ENCODE measurements at places on chromosomes 11 and 22. TPM values are rescaled to one million over a fixed set of nuclear protein-coding genes. Genes with fewer than 3 reads are reported as not detected.

- no peaks in the 10 kb centered on the region for H3K27me3 ChIP-seq
- no peaks in the 10 kb centered on the region for H3K36me3 ChIP-seq
- H3K4me1 ChIP-seq, result no peaks in the 10 kb centered on the region
- DNase-seq, result no peak
Measured at GRCh38 chr22:38187413-38188212, 6.0 kb upstream of the PLA2G6 start.

- no peaks in the 10 kb centered on the region for H3K4me1 ChIP-seq
- H3K27ac ChIP-seq, result no peak overlapping the region
- no peak overlapping the region for H3K4me3 ChIP-seq
- H3K27me3 ChIP-seq, result no peaks in the 10 kb centered on the region
Measured at GRCh38 chr11:22763166-22763565, 66.4 kb downstream of the SVIP start.

DNA sequence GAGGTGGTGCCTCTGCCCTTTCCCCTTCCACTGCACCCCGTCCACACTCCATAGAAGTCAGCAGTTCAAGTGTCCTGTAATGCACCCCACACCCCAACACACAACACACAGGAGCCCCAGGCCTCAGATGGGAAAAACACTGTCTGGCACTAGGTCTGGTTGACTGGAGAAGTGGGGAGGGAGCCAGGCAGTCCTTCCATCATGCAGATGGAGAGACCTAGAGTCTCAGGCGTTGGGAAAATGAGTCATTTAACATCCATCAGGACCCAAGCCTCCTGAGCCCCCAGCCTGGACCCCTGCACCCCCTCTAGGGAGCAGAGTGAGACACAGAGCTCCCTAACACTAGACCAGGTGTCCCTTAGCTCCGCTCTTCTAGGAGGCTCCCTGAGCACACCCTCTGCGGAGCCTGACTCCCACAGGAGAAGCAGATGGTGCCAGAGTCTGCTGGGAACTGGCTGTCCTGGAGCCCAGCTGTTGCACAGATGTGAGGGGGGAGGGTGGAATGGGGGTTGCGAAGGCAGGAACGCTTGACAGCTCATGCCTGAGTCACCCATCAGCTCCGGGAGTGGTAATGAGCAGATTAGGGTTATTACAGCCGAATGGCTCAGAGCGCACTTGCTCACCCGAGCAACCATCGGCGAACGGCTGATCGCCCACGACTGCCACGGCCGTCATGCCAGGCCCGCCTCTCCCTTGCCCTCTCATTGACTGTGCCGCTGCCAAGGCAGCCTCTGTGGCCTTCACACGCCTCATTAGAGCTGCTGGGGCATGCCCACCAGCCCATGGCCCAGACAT, 22.1 kb upstream of the SYT7 start:
- no peaks in the 10 kb centered on the region for H3K4me1 ChIP-seq
- H3K27me3 ChIP-seq, result no peaks in the 10 kb centered on the region
- H3K27ac ChIP-seq, result no peak overlapping the region
- H3K36me3 ChIP-seq, result no peaks in the 10 kb centered on the region
- H3K4me3 ChIP-seq, result no peak overlapping the region

- no peak overlapping the region for H3K4me3 ChIP-seq
- no peaks in the 10 kb centered on the region for H3K36me3 ChIP-seq
- H3K4me1 ChIP-seq, result no peaks in the 10 kb centered on the region
- no peak overlapping the region for H3K27ac ChIP-seq
- H3K27me3 ChIP-seq, result no peaks in the 10 kb centered on the region
Measured at GRCh38 chr11:8325591-8326304, 62.1 kb upstream of the LMO1 start.

DNA sequence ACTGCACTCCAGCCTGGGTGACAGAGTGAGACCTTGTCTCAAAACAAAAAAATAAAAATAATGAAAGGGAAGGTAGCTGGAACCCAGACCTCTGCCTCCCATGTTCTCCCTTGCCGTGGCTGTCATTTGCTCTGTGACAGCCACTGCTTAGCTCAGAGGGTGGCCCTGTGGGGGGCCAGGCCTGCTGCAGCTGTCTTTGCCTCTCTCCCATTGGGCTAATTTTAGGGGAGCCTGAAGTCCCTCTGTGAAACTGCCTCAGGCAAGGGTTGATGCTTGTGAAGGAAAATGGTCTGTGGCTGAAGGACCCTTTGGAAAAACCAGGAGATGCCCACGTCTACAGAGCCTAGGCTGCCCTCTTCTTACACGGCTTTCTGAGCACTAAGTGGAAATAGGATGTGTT, 42.9 kb downstream of the C11orf91 start:
- H3K27ac ChIP-seq, result no peak overlapping the region
- no peak for DNase-seq
- H3K4me3 ChIP-seq, result no peak overlapping the region
- H3K4me1 ChIP-seq, result no peaks in the 10 kb centered on the region

GRCh38 chr11:29343465-29344333, 673.1 kb downstream of the KCNA4 start:
- no peaks in the 10 kb centered on the region for H3K36me3 ChIP-seq
- no peak overlapping the region for H3K4me3 ChIP-seq
- no peaks in the 10 kb centered on the region for H3K27me3 ChIP-seq

- DNase-seq, result no peak
- no peak overlapping the region for H3K27ac ChIP-seq
- H3K27me3 ChIP-seq, result no peaks in the 10 kb centered on the region
- H3K4me3 ChIP-seq, result no peak overlapping the region
- H3K4me1 ChIP-seq, result no peaks in the 10 kb centered on the region
Measured at GRCh38 chr11:21634956-21635355, 557.9 kb upstream of the ANO5 start.

- H3K27me3 ChIP-seq, result no peaks in the 10 kb centered on the region
- peak overlapping the region; percentile 70 for H3K4me3 ChIP-seq
- H3K4me1 ChIP-seq, result peaks cover 51% of the 10 kb centered on the region
- peak overlapping the region; percentile 99 for H3K27ac ChIP-seq
- peak; percentile 69 for DNase-seq
- no peaks in the 10 kb centered on the region for H3K36me3 ChIP-seq
Measured at GRCh38 chr11:118438314-118438931, 2.1 kb downstream of the KMT2A start.

- no peaks in the 10 kb centered on the region for H3K4me1 ChIP-seq
- H3K36me3 ChIP-seq, result no peaks in the 10 kb centered on the region
- H3K4me3 ChIP-seq, result no peak overlapping the region
- no peaks in the 10 kb centered on the region for H3K27me3 ChIP-seq
Measured at GRCh38 chr11:70080763-70081162, 2.6 kb downstream of the ANO1 start.

Gene ST13
- 143 TPM for total RNA-seq

DNA sequence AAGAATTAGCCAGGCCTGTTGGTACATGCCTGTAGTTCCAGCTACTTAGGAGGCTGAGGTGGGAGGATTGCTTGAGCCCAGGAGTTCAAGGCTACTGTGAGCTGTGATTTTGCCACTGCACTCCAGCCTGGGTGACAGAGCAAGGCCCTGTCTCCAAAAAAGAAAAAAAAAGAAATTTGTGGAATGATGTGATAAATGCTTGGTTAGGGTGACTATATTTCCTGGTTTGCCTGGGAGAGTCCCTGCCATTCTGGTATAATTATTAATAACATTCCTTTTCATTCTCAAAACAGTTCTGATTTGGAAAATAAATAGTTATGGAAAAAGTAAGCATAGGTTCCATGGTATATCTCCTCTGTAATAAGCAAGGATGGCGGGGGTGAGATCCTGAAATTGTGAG, 74.8 kb downstream of the SWAP70 start:
- no peaks in the 10 kb centered on the region for H3K4me1 ChIP-seq
- H3K27me3 ChIP-seq, result no peaks in the 10 kb centered on the region
- H3K4me3 ChIP-seq, result no peak overlapping the region
- H3K27ac ChIP-seq, result no peak overlapping the region
- H3K36me3 ChIP-seq, result no peaks in the 10 kb centered on the region

GRCh38 chr11:40273192-40273732, 1186.2 kb downstream of the LRRC4C start:
- no peaks in the 10 kb centered on the region for H3K27me3 ChIP-seq
- H3K27ac ChIP-seq, result no peak overlapping the region
- H3K36me3 ChIP-seq, result no peaks in the 10 kb centered on the region
- DNase-seq, result no peak

- H3K4me3 ChIP-seq, result no peak overlapping the region
- H3K36me3 ChIP-seq, result no peaks in the 10 kb centered on the region
- no peaks in the 10 kb centered on the region for H3K27me3 ChIP-seq
- DNase-seq, result peak; percentile 13
- H3K4me1 ChIP-seq, result peaks cover 8% of the 10 kb centered on the region
Measured at GRCh38 chr11:66956689-66957290, 1.4 kb downstream of the PC start.

DNA sequence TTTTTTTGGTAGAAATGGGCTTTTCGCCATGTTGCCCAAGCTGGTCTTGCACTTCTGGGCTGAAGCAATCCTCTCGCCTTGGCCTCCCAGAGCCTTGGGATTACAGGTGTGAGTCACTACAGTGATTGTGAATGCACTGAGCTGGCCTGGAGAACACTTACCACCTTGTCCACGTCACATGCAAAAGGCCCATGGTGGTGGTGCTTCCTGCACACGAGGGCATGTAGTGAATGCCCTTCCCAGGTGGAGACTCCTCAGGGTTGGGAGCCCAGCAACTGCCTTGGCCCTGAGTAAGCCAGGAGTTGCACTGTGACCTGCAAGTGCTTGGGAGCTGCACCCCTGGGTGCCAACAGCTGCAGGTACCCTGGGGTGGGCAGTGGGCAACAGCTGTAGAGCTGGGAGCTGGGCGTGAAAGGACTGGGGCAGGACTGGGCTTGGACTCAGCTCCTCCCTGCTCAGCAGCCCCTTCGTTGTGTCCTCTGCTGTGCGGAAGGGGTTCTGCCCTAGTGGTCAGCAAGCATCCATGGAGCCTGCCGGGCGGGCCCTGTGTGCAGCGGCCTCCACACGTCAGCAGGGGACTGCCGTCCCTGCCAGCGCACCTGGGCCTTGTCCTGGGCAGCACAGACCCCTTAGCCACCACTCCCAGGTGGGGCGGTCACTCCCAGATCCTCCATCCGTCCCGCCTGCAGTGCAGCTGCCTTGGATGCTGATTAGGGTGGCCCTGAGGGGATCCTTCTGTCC, 9.3 kb upstream of the ADORA2A start:
- no peak overlapping the region for H3K27ac ChIP-seq
- H3K4me3 ChIP-seq, result no peak overlapping the region
- peaks cover 10% of the 10 kb centered on the region for H3K4me1 ChIP-seq
- no peaks in the 10 kb centered on the region for H3K27me3 ChIP-seq
- no peak for DNase-seq

DNA sequence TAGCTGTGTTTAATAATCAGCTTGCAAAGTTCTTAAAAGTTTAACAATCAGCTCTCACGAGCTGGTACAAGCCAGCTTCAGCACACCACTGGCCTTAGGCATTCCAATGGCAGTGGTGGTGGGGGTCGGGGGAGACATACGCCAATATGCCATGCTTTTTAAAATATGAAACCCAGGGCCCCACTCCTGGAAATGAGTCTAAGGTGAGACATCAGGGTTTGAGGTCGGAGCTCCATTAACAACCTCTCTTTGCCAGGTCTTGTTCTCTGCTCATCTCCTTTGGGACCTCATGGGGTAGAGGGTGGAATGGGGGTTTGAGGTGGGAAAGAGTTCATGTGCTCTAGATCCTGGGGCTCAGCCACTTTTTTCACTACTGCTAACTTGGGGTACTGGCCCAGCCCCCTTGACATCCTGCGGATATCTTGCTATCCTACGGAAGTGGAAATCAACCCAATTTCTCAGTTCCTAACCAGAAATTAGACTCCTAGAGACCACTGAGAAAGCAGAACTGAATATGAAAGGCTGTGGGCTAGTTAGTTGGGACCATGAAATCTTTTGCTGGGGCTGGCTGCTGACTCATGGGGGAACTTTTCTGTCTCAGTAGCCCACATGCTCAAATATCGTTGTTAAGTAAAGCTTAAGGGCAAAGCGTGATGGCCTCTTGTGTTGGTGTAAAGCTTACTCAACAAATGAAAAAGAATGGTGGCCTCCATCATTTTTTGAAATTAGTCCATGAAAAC, 90.1 kb downstream of the PDHX start:
- H3K27ac ChIP-seq, result no peak overlapping the region
- DNase-seq, result no peak
- H3K27me3 ChIP-seq, result no peaks in the 10 kb centered on the region
- peaks cover under 1% of the 10 kb centered on the region for H3K4me1 ChIP-seq
- no peak overlapping the region for H3K4me3 ChIP-seq
- H3K36me3 ChIP-seq, result no peaks in the 10 kb centered on the region

GRCh38 chr22:47074105-47074504, 311.7 kb downstream of the TBC1D22A start:
- no peaks in the 10 kb centered on the region for H3K27me3 ChIP-seq
- H3K27ac ChIP-seq, result no peak overlapping the region
- no peaks in the 10 kb centered on the region for H3K36me3 ChIP-seq
- no peak for DNase-seq
- H3K4me1 ChIP-seq, result no peaks in the 10 kb centered on the region
- no peak overlapping the region for H3K4me3 ChIP-seq

Gene SLC22A12
- not detected for total RNA-seq

Gene TRIM21
- total RNA-seq, result 21.3 TPM

Gene TBX10
- total RNA-seq, result not detected

GRCh38 chr11:2664376-2664775, 35.4 kb downstream of the KCNQ1OT1 start:
- H3K4me1 ChIP-seq, result no peaks in the 10 kb centered on the region
- no peak overlapping the region for H3K27ac ChIP-seq
- H3K27me3 ChIP-seq, result no peaks in the 10 kb centered on the region
- DNase-seq, result no peak
- H3K4me3 ChIP-seq, result no peak overlapping the region

Gene HTR3B
- total RNA-seq, result not detected

Gene OR8D1
- total RNA-seq, result not detected

DNA sequence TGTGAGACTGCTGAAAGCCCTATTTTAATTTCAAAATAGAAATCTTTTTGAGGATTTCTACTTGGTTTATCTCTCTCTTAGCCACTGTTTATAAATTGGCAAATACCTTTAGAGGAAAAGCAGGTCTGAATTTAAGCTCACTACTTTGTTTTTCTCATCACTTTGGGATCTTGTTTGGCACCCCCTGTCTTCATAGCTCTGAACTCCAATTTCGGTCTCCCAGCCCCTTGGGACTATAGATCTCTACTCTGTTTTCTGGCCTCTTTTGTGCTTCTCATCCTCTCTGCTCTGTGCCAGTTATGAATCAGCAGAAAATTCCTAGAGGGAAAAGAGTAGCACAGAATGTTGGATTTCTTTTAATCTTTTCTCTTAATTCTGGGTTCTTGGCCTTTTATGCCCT, 118.3 kb downstream of the CYP2R1 start:
- no peak overlapping the region for H3K4me3 ChIP-seq
- H3K27ac ChIP-seq, result no peak overlapping the region
- H3K4me1 ChIP-seq, result peaks cover 28% of the 10 kb centered on the region
- no peaks in the 10 kb centered on the region for H3K36me3 ChIP-seq
- no peaks in the 10 kb centered on the region for H3K27me3 ChIP-seq
- no peak for DNase-seq

GRCh38 chr11:107265591-107266121, 192.0 kb downstream of the CWF19L2 start:
- DNase-seq, result no peak
- H3K27me3 ChIP-seq, result no peaks in the 10 kb centered on the region
- H3K27ac ChIP-seq, result no peak overlapping the region
- H3K36me3 ChIP-seq, result no peaks in the 10 kb centered on the region

GRCh38 chr11:101718402-101718801, 134.6 kb upstream of the TRPC6 start:
- no peaks in the 10 kb centered on the region for H3K27me3 ChIP-seq
- no peaks in the 10 kb centered on the region for H3K36me3 ChIP-seq
- DNase-seq, result no peak
- no peak overlapping the region for H3K4me3 ChIP-seq
- H3K4me1 ChIP-seq, result no peaks in the 10 kb centered on the region
